CD8-positive, alpha-beta T cell (primary cell): ENCODE measurements at places on chromosomes 7 and 10. TPM values are rescaled to one million over a fixed set of nuclear protein-coding genes. Genes with fewer than 3 reads are reported as not detected.

GRCh38 chr10:76429368-76430060, 998.1 kb downstream of the LRMDA start:
- DNase-seq = no peak

- no peak for DNase-seq
Measured at GRCh38 chr10:89355394-89355931, 22.4 kb upstream of the IFIT1B start.

DNA sequence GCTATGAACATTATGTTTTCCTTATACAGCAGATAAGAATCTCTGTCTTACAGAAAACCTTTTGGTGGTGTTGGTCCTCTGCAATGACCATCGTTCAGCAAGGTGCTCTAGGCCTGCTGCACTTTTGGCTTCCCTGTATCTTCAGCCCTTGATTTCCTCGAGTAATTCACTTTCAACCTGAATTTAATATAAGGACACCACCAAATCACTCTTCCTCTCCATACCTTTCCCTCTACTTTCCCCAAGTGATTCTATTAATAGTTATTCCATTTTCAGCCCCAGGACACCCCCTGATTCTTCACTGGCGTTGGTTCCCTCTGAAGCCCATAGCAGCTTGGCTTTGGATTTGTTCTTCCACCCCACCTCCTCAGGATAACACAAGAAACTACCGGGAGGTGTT, 72.2 kb downstream of the EZH2 start:
- DNase-seq = no peak

GRCh38 chr7:16270844-16271243, 150.5 kb downstream of the CRPPA start:
- no peak for DNase-seq

- DNase-seq = no peak
Measured at GRCh38 chr10:5481121-5481520, 18.2 kb downstream of the CALML5 start.

The ANKRD2 gene
- not detected for total RNA-seq

The TAC1 gene
- total RNA-seq = not detected

The GPRIN2 gene
- not detected for total RNA-seq

The ICA1 gene
- total RNA-seq = 0.87 TPM
